Activated T-cell treated with anti-CD3 and anti-CD28 coated beads, Interleukin-2, amount 50 U/mL, for 48 hours (primary cell): ENCODE measurements at places on chromosomes 16 and 17.

DNA sequence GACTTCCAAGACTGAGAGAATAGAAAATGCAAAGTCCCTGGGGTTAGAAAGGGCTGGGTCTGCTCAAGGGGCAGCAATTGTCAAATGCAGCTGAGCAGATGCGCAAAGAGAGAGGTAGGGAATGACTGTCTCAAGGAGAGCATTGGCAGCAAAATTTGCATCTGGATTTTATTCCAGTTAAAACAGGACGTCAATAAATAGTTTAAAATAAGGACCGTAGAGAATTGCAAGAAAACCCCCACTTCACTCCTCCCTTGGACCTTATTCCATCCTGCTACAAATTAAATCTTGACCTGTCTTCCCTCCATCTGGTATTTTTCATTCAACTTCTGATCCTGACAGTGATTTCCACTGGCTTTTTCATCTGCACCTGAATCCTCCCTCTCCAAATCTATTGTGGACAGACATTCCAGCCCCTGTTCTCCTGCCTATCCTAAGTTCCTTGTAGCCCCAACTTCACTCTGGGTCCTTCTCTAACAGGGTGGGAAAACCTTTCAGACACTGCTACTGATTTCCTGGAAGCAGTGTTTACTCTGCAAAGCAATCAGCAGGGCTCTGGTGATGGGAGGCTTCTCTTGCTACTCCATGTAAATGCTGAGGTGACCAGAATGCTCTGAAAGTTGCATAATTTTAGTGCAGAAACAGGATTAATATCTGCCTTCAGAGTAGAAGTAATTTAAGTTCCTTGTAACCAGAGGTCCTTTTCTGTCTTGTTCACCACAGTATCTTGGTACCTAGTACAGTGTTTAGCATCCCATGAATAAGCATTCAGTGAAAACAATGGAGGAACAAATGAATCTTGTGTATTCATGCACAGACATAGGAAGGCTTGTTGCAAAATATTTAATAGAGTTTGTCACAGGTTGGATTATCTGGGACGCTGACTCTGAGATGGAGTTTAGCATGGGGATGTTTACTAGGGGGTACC, 79.2 kb downstream of the CDH11 start:
- DNase-seq, result no peak

DNA sequence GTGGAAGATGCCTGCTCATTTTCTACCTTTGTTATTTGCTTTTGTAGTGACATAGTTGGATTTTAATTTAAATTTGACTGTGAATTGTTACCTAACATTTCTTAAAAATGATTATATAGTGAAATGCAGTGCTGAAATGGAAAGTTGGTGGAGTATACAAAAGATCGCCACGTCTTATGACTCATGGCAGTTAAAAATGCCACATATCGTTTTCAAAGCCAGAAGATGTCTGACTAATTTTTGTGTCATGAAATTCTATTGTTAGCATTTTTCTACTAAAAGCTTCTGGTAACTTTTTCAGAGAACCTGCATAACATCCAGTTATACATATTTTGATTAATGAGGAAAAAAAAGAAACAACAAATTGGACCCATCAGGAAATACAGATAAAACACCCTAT, 20.6 kb downstream of the MAP2K4 start:
- DNase-seq, result no peak

GRCh38 chr16:58128181-58128631, 975 bp downstream of the CFAP20 start:
- DNase-seq, result no peak

DNA sequence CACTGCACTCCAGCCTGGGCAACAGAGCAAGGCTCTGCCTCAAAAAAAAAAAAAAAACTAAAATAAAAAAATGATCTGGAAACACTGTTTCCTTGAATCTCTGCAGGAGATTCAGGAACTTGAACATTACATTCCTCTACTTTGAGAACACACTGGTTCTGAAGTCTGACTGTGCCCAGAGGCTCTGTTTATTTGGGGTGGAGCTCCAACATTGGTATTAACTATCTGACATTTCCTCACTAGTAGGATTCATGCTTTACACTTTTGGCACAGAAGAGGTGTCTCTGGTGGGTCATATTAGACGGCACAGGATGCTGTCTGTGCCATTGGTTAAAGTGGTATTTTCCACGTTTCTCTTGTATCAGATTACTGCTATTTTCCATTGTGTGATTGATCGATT, 10.4 kb downstream of the SULT1A2 start:
- no peak for DNase-seq

DNA sequence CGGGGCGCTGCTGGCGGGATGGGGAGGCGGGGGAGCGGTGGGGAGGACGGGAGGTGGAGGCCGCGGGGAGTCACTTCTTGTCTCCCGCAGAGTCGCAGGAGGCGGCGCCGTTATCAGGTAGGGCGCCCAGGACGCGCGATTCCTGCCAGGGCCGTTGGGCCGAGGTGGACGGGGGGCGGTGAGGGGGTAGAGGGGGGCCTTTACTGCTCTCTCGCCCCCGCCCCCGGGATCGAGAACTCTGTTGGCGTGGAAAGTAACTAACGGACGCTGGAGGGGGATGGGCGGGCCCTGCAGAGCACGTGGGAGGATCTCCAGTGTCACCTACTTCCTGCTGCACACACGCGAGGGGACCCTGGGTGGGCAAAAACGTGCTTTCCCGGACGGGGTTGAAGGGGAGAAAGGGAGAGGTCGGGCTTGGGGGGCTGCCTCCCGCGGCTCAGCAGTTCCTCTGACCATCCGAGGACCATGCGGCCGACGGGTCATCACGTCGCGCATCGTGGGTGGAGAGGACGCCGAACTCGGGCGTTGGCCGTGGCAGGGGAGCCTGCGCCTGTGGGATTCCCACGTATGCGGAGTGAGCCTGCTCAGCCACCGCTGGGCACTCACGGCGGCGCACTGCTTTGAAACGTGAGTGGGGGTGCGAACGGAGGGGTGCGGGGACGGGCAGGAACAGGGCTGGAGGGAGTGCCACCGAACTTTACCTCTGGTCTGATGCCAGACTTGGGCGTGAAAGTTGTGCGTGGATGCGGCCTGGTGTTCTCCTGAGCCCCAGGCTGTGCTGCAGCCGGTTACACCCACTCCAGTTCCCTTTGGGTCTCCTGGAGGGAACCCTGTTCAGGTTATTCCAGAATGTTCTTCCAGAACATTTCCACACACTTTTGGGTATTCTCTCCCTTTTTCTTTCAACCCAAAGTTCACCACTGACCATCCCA, 569 bp downstream of the PRSS21 start:
- DNase-seq, result peak; percentile 48

GRCh38 chr17:57327176-57327970, 71.0 kb downstream of the MSI2 start:
- peak; percentile 28 for DNase-seq

DNA sequence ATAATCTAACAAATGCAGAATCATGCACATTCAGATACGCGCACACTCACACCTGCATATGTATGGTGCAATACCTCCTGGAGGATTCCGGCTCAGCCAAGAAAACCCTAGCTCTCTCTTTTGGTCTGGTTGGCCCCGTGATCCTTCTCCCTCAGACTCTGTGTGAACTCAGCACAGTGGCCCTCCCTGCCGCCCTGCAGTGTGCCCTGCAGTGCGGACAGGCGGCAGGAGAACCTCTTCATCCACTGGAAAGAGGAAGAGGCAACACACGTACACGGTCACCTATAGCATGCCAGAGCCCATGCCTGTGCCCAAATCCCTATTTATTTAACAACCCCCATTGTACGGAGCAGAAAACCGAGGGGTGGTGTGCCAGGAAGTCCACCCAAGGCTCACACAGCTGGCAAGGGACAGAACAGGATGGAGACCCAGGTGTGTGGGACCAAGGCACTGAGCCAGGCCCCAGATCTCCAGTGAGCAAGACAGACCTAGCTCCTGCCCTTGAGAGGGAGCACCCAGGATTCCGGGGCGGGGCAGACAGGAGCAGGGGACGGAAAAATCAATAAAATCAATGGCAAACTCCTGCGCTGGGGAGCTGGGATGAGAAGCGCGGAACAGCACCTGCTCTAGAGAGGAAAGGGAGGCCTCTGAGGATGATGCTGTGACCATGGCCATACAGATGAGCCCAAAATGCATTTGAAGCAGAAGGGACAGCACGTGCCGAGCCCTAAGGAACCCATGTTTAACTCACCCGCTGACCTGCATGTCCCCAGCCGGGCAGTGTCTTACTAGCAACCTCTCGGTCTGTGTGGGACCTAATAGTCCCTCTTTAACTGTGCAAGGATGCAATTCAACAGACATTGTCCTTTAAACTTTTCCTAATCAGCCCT, 54.7 kb upstream of the CIBAR2 start:
- no peak for DNase-seq
